Activated CD8-positive, alpha-beta memory T cell treated with anti-CD3 and anti-CD28 coated beads for 1 hour (primary cell): ENCODE measurements at places on chromosomes 1 and 21.

DNA sequence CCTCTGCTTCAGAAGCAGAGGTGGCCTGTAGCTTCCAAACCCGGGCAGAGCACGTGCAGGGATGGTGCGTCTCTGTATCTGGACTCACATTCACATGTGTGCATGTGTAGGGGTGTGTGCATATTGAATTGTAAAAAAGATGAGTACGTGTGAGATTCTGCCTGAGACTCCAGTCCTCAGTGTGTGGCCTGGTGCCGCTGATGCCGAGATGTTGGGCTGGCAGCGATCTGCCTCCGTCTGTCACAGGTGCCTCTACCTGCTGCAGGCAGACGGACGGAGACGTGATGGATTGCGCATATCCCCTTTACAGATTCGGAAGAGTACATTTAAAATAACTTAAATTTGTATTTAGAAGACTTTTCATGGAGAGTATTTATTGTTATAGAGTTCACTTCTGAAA, 53.6 kb downstream of the ADARB1 start:
- DNase-seq = no peak

- DNase-seq = no peak
Measured at GRCh38 chr1:248886237-248886895, 19.7 kb upstream of the PGBD2 start.

DNA sequence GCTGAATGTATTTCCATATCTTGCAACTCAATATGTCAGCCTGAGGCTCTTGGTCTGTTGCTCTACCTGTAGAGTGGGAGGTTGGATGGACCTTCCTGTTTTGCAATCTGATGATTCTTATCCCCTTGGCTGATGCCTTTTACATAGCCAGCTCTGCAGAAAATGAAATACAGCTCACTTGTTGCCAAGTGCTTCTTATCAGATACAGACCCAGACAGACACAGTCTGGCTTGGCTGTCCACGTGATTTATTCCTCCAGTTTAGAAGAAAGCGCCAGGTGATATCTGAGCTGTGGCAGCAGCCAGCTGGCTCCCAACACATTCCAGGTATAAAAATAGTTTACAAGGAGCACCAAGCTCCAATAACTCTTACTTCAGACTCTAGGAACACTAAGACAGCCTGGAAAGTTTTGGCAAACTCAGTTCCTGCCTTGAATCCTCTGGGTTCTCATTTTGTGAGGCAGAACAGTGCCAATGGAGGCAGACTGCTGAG, 479.2 kb upstream of the USP24 start:
- no peak for DNase-seq

- no peak for DNase-seq
Measured at GRCh38 chr1:199279067-199279466, 640.2 kb downstream of the PTPRC start.

DNA sequence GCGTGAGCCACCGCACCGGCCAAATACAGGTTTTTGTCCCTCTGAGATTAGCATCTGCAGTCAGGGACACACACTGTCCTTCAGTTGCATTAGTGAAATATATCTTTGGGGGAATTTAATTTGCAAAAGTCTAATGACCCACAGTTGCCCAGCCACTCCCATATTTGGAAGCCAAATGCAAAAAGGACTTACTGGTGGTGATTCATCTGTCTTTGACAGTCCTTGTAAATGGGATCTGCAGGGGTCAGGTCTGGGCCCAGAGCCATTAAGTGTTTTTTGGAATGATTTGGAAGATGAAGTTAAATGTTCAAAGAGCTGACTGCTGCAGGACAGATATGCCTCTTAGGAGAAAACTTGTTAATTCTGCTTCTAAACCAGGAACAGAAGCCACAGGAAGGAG, 44.6 kb upstream of the DNASE2B start:
- no peak for DNase-seq

DNA sequence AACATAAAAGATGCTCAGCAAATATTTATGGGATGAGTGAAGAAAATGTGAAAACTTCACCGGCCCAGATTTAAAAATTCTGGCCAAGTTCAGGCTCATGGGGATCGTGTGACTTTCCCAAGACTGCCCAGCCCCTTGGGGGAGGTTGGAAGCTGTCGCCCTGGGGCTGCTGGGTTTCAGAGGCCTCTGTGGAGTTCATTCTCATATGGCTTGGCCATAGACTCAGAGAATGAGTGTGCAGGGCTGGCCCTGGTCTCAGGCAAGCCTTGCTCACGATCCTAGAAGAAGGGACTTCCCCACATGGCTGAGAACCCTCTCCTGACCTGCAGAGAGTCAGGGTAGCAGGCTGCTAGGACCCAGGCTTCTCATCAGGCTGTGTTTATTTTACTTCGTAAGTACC, 24.6 kb downstream of the PADI2 start:
- no peak for DNase-seq

DNA sequence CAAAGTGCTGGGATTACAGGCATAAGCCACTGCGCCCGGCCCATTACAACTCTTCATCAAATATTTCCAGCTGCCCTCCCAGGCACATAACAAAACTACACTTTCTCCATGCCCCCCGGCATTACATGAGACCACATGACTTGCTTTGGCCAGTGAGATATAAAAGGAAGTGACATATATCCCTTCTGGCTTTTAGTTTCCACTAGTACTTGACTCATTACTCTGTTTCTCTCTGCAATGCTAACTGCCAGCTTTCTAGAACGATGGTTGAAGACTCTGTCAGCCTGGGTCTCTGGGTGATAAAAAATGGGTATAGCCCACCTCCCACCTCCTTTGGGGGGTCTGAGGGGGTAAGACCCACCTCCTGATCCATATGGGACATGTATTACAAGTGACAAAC, 24.2 kb downstream of the ABL2 start:
- no peak for DNase-seq

- no peak for DNase-seq
Measured at GRCh38 chr1:179229214-179230140, at the start of gene ABL2. Gene ABL2 (minus strand): TSS chr1:179229677. CDS start chr1:179229397, 280 bp downstream.

DNA sequence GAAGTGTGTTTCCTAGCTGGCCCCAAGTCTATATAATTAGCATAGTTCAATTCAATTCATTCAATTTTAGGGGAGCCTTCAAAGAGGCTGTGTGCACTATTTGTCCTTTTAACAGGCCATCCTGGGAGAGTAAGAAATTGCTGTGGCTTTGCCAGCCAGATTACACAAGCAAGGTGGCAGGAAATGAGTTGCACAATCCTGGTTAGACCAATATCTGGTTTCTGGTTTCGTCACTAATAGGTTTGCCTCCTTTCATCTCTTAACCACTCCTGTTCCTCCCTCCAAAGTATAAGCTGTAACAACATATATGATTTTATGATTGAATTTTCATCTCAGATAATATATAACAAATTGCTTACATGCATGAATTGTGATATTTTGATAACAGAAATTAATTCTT, 84.1 kb upstream of the NEGR1 start:
- no peak for DNase-seq

GRCh38 chr1:26733982-26734381, 38.2 kb downstream of the ARID1A start:
- DNase-seq = no peak

- DNase-seq = no peak
Measured at GRCh38 chr1:90936731-90937130, 85.1 kb downstream of the ZNF644 start.

DNA sequence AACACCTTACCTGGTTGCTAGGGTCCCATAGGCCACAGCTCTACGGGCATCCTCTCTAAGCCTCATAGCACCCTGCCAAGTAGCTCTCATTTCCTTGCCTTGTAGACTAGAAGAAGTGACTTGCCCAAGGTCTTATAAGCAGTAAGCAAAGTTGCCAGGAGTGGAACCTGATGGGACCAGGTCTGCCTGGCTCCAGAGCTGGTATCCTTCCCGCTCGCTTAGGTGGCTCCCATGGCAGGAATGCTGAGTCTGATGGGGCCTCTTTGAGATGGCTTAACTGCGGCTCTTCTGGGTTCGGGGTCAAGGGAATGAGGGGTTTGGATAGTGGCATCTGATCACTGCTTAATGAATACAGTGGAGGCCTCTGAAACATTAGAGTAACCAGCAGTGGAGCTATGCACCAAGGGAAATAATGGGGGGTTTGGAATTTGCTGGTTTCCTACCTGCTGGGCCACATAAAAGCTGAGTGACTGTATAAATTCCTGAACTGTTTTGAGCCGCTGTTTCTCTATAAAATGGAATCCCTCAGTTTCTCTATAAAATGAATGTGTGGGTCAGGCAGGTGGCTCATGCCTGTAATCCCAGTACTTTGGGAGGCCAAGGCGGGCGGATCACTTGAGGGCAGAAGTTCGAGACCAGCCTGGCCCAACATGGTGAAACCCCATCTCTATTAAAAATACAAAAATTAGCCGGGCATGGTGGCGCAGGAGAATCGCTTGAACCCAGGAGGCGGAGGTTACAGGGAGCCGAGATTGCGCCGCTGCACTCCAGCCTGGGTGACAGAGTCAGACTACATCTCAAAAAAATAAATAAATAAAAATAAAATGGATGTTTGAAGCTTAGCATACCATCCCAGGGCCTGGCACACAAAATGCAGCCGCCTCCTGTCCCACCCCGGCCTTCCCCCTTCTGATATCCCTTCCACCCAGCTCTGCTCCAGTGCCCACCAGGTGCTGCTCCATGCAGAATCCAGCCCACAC, 12.4 kb downstream of the FAM151A start:
- no peak for DNase-seq

- no peak for DNase-seq
Measured at GRCh38 chr1:980602-981395, 1.1 kb downstream of the PERM1 start.
